ENCODE measurements at places on chromosomes 7 and 10. TPM values are rescaled to one million over a fixed set of nuclear protein-coding genes. Genes with fewer than 3 reads are reported as not detected.

Gene MKI67
- total RNA-seq, result 270 TPM

DNA sequence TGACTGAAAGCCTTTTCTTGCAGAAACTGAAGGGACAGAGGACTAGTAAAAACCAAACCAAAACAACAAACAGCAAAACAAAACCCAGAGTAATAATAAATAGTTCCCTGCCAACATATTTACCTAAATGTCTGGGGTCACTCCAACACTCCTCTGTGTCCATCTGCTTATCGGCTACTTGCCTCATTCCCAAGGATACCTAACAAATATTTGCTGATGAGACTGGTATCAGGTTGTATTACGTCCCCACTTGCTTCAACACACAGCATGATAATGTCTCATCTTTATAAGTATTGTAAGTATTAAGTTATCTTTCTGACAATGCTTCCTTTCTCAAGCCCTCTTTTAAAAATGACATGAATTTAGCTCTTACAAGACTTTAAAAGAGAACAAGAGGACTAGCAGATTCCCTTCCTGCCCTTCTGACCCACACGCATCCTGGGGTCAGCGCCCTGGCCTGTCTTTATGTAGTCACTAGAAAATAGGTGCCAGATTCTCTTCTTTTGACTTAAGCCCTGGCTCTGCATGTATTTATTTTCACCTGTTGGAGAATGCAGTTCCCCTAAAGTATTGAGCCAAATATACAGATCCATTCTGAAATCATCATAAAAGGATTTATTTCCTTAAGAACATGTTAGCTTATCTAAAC lies 110.2 kb downstream of the SEM1 start:
- DNase-seq, result no peak

DNA sequence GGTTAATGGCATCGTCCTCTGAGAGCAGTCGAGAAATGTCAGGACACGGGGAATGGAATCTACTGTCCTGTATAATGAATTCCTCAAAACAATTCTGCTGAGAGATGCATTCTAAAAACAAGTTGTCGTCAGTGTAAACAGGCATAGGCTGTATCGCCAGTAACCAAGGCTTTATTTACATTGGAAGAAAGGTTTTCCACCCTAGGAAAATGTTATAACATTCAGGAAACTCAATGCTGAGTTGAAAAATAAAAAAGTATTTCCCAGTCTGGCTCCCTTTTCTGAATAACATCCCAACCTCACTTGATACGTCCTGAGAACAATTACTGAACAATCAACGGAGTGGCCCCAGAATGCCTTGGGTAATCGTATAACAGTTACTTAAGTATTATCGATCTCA lies 79.6 kb upstream of the UCN3 start:
- no peak for DNase-seq

DNA sequence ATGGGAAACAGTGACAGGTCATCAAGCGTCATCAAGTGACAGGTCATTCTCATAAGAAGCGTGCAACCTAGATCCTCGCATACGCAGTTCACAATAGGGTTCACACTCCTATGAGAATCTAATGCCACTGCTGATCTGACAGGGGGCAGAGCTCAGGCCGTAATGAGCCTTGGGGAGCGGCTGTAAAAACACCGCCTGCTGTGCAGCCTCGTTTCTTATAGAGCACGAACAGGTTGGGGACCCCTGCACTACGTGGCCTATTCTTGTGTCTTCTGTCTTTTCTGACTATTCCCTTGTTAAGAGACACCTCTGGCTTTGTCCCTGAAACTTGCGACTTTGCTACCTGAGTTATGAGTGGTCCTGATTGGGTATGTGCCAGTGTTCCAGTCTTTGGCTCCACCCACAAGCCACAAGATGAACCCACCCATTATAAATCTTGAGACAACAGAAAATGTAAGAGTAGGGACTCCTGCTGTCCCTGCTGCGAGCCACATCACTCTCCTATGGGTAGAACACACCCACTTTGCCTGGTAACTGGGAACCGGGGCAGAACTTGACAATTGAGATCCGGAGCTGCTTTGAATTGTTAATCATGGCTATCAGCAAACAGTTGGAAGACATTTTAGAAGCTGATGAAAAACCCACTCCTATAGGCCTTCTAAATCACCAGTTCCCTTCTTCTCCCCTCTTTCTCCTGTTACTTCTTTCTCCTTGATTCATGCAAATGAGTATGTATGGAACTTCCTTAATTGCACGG lies 55.8 kb upstream of the EXOC4 start:
- no peak for DNase-seq

GRCh38 chr7:95066737-95067530 lies 159.5 kb downstream of the PPP1R9A start:
- no peak for DNase-seq

GRCh38 chr7:33300131-33300530 lies 170.8 kb downstream of the BBS9 start:
- no peak for DNase-seq

Gene GJC3
- not detected for total RNA-seq

DNA sequence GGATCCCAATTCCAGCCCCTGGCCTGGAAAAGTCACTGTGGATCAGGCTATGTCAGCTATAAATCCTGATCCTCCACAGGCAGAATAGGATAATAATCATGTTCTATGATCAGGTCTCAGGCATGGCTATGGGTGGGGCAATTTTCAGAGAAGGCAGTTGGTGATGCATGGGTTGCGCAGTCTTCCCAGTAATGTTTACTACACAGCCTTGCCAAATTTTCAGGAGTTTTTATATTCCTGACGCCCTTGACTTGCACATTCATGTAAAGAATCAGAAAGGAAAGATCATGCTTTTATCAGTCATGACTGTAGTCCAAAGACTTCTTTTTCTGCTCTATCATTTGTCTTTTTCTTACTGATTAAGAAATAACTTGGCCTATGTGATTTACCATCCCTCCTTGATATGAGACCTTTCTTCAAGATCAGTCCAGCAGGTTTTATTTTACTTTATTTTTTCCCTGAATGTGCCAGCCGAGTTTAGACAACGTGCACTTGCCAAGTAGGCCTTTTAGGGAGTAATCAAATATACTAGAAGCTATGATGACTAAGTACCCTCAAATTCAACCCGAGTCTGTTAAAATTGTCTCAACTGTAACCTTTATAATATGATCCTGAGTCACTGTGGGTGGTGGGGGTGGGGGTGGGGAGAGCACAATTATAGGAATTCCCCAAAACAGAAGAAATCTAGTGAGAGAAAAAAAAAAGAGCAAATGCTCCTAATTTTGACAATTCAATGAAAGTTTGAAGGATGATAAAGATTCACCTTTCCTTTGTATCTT lies 31.9 kb downstream of the ARL4A start:
- no peak for DNase-seq

DNA sequence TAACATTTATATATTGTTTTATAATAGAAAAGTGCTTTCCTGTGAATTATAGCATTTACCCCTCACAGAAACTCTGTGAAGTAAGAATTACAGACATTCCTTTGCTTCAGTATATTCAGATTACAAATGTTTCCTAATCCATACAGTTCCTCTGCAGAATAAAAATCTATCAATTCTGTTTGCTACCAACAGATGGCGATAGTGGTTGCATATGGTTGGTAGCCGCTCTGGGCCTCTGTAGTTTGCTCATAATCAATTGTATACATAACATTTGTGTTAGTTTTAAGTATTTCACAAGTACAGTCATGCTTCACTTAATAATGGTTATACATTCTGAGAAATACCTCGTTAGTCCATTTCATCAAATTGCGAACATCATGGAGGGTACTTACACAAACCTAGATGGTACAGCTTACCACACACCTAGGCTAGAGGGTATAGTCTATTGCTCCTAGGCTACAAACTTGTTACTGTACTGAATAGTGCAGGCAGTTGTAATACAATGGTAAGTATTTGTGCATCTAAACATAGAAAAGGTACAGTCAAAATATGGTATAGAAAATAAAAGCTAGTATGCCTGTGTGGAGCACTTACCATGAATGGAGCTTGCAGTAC lies 94.4 kb upstream of the STEAP4 start:
- DNase-seq, result no peak
